ENCODE measurements at places on chromosomes 5 and 9.
A peak's percentile ranks its signal among the peaks of the same experiment; 100 is the strongest.

DNA sequence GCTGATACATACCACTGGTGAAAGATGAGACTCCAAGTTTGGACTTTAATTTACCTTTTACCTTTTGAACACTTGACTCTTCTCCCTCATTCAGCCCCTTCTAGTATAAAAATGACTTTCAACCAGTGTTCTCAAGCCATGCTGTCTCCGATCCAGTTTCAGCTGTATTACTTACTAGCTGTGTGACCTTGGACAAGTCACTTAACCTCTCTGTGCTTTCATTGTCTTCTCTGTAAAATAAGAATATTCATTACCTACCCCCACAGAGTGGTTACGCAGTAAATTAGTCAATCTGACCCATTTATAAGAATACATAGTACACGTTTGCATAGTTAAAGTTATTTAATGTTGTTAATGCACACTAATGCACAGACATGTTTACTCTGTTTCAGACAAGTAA, 12.6 kb upstream of the CEMIP2 start:
- no peak for DNase-seq
- H3K4me3 ChIP-seq = no peak overlapping the region
- no peaks in the 10 kb centered on the region for H3K36me3 ChIP-seq
- no peaks in the 10 kb centered on the region for H3K27me3 ChIP-seq
- H3K27ac ChIP-seq = peak overlapping the region; percentile 94
- peaks cover 29% of the 10 kb centered on the region for H3K4me1 ChIP-seq

DNA sequence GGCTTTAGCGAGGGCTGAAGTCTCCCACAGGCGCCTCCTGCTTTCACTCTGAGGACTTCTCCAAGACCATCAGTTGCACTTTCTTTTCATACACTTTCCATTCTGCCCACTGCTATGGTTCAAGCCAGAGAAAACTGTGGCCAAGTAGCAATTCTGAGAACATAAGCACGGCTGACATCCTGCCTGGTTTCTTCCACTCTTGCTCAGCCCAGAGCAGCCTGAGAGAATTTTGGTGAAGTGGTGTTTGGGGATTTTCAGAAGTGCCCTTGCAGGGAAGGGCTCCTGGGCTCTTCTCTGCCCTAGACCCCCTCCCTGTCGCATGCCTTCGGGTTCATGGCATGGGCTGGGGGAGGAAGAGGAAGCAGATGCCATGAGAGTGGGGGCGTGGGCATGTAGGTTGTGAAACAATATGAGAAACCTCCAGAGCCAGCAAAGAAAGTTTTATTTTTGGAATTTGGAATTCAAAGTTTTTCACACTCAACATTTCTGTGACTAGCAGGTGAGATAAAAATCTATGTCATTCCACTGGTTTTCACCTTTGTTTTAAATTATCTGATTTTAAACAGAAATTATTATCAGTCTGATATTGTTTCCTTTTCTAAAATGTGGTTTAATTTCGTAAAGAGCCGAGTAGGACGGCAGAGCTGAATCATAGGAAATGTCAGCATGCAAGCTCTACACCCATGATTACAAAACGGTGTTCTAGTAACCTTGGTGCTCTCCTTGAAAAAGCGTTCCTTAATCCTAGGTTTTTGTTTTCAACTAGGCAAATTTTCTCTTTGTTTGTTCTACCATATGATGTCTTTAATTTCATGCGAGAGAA, 27.8 kb upstream of the TNFSF8 start:
- H3K4me3 ChIP-seq = no peak overlapping the region
- H3K27me3 ChIP-seq = no peaks in the 10 kb centered on the region
- no peaks in the 10 kb centered on the region for H3K36me3 ChIP-seq
- H3K4me1 ChIP-seq = peaks cover 5% of the 10 kb centered on the region
- H3K27ac ChIP-seq = peak overlapping the region; percentile 31
- DNase-seq = no peak

- no peaks in the 10 kb centered on the region for H3K36me3 ChIP-seq
- no peaks in the 10 kb centered on the region for H3K4me1 ChIP-seq
- no peak for DNase-seq
- H3K4me3 ChIP-seq = no peak overlapping the region
- no peak overlapping the region for H3K27ac ChIP-seq
Observed at GRCh38 chr5:90170261-90170660, 239.3 kb downstream of the CETN3 start.

DNA sequence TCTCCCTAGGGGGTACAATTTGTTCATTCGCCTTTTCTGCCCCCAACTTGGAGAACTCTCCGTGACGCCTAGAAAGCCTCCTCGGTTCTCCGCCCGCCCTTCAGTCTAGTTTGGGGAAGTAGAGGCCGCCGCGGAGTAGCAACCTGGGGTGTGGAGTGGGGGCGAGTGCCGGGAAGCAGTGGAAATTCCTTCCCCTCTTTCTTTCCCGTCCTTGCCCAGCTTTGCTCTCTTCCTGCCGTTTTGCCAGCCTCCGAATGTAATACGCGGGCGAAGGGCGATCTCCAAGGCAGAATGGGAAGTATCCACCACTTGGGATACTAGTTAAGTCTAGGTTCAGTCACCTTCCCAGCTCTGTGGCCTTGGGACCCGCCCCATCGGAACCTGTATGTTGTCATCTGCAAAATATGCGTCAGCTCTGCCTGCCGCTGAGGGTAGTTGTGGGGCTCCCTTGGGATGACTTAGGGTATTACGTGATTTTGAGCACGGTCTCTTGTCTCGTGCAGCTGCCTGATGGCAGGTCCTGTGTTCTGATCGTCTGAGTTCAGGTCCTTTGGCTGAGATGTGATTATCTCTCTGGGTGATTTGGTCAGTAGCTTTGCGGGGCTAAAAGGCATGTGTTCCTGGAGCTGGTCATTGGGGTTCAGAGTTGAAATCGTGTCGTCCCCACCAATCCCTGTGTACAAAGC, 724 bp downstream of the PAM start:
- DNase-seq = peak; percentile 73
- H3K27me3 ChIP-seq = no peaks in the 10 kb centered on the region
- H3K4me3 ChIP-seq = peak overlapping the region; percentile 95
- peak overlapping the region; percentile 88 for H3K27ac ChIP-seq
- H3K36me3 ChIP-seq = no peaks in the 10 kb centered on the region
- H3K4me1 ChIP-seq = peaks cover 24% of the 10 kb centered on the region

GRCh38 chr5:71701407-71701806, 17.7 kb upstream of the CARTPT start:
- H3K4me1 ChIP-seq = no peaks in the 10 kb centered on the region
- H3K36me3 ChIP-seq = no peaks in the 10 kb centered on the region
- no peak overlapping the region for H3K4me3 ChIP-seq
- peaks cover 4% of the 10 kb centered on the region for H3K27me3 ChIP-seq

- H3K27ac ChIP-seq = no peak within 1 kb of the TSS
- no peaks in the 10 kb centered on the region for H3K4me1 ChIP-seq
- H3K27me3 ChIP-seq = peaks cover 62% of the 10 kb centered on the region
- peak within 1 kb of the TSS; percentile 29 for H3K4me3 ChIP-seq
- H3K36me3 ChIP-seq = no peaks in the 10 kb centered on the region
- peak; percentile 37 for DNase-seq
Observed at GRCh38 chr9:135701959-135702721, at the start of gene KCNT1. Gene KCNT1, plus strand, starts transcription at chr9:135702185. Its CDS starts 74 bp downstream, at chr9:135702259.

GRCh38 chr5:174560861-174561260, 163.5 kb upstream of the MSX2 start:
- no peaks in the 10 kb centered on the region for H3K36me3 ChIP-seq
- H3K4me1 ChIP-seq = no peaks in the 10 kb centered on the region

DNA sequence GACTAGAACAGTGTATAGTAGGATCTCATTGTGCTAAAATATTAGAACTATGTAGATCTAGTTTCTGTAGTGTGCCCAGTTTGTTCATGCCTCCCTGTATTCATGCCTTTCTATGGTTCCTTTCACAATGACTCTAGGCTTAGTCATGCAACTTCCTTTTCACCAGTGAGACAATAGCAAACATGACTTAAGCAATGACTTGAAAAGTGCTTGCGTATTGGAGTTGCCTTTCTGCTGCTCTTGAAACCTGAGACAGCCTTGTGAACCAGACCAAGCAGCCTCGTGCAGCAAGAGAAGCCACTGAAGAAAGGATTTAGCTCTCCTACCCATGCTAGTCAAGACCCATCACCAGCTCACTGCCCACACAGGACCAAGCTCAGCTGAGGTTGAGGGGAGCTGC, 294.5 kb upstream of the TAS2R1 start:
- DNase-seq = no peak
- H3K4me3 ChIP-seq = no peak overlapping the region
- H3K27me3 ChIP-seq = no peaks in the 10 kb centered on the region
- H3K27ac ChIP-seq = no peak overlapping the region

Data from T-cell (primary cell).